Activated naive CD8-positive, alpha-beta T cell treated with anti-CD3 and anti-CD28 coated beads for 36 hours (primary cell): ENCODE measurements at places on chromosomes 2 and 18.

GRCh38 chr2:114237331-114237730 lies 205.1 kb upstream of the DPP10 start:
- DNase-seq = no peak

DNA sequence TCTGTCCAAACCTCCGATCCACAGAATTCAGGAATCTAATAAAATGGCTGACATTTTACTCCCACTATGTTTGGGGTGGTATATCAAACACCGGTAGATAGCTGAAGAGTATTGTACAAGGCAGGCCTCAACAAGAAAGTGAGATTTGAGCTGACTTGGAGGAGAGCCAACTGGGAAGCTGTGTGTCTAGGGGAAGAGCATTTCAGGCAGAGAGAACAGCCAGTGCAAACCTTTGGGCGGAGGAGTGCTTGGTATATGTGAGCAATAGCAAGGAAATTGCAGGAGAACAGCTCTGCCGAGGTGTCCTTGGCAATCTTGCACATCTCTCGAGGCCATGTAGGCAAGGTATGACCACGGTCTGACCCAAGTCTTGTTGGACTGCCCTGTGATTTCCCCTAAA lies 1.8 kb upstream of the MERTK start:
- no peak for DNase-seq

DNA sequence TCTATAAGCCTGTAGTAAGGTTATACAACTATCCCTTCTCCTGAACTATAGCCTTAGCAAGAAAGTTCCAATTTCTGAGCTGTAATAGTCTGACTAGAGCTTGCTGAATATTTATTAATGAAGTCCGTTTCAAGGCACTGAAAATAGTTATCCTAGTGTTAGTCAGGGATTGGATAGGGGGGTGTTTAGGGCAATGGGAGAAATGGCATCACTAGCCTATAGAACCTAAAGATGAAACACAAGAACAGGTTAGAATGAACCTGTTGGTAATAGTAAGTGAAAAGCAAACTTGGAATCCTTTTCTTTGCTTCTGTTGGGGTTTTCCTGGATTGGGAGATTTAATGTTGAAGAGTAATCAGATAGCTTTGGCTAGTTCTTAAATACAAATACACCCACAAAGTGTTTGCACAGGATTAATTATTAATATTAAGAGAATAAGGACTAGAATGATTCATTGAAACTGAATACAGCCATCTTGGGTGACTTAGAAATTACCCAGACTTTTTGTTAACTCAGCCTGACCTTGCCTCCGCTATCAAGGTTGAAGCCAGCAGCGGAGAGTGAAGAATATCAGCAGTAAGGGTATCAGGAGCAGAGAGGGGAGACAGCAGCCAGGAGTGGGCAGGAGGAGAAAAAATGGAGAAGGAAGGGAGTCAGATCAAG lies 14.4 kb downstream of the CCNT2 start:
- no peak for DNase-seq

- DNase-seq = no peak
These were observed 60.6 kb downstream of the CCDC93 start for GRCh38 chr2:117953231-117953630.

DNA sequence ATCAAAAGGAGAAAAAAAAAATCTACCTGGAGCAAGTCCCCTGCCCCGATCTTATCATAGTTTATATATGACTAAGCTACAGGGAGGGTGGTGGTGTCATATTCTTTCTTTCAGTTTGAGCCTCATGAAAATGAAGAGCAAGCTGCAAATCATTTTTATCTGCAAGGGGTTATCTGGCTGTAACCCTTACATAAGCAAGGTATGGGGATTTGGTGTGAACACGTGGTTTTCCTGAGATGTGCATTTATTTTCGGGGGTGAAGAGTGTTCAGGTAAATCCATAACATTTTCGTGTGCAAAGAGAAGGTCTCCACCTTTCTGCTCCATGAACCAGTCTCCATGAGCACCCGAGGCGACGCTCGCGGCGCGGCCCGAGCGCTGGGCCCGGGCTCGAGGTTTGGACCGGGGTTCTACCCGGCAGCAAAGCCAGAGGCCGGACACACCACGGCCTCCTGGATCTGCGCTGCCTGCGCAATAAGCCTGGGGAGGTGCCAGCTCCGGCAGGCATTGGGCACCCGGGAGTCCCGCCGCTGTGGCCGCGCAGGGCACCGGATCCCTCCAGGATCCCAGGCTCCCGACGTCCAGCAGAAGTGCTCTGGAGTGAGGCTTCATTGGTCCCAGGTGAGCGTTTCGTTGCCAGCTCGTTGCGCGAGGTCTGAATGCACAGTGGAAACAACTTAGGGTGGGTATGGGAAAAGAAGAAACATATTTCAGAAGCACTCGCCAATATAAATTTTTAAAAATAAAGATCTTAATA lies 36.1 kb upstream of the GPD2 start:
- DNase-seq = peak; percentile 58

DNA sequence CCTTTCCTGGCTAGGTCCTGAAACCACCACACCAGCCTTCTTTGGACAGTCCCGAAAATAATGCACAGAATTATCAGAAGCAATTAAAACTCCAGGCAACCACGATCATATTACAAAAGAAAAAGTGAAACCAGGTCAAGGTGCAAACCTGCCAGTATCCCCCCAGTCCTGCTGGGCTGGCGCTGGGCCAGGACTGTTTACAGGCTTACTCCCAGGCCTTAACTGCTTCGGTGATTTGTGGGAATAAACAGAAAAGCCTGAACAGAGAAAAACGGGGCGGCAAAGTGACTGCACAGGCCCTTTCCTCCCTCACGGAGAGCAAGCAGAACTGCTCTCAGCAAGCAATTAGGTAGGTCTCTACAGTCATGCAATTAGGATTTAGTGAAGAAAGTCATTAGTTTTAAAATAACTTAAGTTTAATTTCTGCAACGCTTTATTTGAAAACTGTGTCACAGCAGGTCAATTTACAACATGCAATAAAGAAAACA lies 1.3 kb downstream of the HDAC4 start:
- DNase-seq = peak; percentile 53

GRCh38 chr2:162574615-162575452 lies 230.9 kb downstream of the GCA start:
- DNase-seq = no peak

DNA sequence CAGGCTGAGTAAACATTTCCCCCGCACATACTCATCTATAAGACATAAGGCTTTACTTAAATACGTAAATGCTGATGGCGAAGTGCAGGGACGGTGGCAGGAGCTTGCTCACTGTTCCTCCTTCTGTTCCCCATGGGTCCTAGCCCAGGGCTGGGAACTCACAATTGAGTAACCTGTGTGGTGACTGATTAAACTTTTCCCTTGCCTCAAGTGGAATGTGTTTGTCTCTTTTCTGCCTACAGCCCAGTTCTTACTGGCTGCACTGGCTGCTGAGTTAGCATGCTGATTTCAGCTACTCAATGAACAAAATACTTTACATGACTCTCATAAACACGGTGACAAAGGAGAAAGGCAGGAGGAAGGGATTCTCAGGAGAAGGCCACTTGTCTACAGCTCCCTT lies 87.3 kb downstream of the MARCO start:
- DNase-seq = no peak

- DNase-seq = no peak
These were observed 222.7 kb downstream of the PHLPP1 start for GRCh38 chr18:62938006-62938405.

- no peak for DNase-seq
These were observed 246.5 kb downstream of the MYCN start for GRCh38 chr2:16186661-16187481.

DNA sequence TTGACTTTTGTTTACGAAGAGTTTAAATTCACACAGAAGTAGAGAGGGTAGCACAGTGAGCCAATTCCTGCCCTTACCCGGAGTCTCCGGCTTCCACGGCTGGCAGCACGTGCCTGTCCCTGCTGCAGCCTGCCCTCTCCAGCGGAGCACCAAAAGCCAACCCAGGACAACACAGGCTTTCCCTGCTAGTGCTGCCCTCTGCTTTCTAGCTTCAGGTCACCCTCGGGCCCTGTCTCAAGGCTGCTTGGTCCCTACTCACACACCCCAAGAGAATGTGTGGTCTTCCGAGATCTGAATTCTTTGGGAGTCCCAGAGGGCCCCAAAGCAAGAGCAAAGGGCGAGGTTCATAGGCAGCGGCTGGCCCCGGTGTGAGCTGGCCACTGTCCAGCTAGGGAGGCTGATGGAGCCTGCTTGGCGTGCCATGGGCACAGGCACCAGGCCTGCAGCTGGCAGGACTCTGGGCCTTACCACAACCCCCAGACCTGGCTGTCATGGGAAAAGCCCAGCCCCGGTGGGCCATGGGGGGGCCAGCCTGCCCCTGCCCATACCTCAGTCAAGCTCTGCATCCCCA lies 7.0 kb upstream of the HS6ST1 start:
- no peak for DNase-seq

DNA sequence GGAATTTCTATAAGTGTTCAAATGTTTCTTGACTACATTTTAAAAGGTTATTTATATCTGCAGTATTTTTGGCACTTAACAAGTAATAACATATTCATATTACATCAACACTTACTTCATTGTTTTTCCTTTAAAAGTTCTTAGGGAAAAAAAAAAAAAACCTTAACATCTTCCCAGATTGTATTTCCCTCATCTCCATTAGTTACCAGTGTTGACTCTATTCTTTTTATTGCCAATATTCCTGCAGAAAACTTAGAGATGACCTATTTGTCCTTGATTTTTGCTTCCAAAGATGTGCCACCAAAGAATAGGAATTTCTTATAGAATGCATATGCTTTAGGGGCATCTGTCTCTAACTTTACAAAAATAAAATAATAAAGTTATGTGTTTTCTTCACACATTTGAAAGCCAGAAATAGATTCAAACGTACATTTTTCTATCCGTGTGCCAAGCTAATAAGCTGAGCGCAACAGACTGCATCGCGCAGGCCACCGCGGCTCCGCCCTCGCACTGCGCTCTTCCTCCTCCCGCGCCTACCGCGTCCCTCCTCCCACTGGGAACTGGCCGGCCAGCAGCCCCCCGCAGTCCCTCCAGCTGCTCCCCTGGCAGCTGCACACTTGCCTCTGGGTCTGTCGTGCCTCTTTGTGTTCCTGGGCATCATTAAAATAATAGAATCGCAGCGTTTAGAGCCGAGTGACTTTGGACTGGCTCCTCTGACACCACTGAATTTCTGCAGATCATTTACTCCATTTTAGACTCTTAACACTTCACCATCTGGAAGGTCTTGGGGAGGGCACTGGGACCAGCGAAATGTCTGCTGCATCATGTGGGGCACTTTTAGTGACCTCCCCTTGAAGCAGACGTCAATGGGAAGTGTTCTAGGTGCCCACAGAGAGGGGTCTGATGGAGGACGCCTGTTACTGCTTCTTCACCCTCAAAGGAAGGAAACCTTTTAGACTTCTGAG lies 21.2 kb upstream of the NAB1 start:
- peak; percentile 33 for DNase-seq

DNA sequence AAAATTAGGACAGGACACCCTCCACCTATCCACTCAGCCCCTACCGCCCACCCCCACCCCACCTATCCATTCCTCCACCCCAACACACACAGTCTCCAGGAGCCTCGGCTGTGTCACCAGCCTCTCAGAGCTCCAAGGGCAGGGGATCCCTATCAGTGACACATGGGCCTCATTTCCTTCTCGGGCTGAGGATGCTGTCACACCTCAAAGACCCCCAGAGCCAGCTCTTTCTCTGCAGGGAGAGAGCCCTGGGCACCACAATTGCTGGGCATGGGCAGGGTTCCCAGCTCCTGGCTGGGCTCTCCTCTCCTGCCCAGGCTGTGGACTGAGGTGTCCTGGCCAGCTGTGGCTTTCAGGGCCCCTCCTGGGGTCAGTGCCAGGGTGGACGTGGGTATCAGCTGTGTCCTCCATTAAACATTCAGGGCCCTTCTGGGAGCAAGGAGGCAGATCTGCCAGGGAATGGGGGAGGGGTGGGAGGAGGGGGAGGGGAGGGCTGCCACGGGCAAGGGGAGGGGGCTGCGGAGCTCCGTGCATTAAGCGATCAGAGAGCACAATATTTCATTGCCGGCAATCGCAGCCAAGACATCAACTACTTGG lies 14.3 kb upstream of the ECEL1 start:
- DNase-seq = no peak

DNA sequence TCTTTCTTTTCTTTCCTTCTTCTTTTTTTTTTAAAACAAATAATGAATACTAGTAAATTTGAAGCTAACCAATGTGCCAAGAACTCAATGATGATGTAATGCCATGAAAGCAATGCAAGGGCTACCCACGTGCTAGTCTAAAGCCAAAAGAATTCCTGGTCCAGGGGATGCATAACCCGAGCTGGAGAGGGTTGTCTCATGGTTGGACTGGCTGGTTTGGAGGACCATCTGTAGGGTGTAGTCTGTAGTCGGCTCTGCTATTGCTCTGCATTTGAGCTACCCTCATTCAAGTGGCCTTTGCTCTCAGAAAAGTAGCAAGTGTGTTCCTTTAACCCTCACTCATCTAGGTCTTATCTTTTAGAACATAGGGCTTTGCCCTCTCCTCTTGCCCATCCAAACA lies 469.6 kb upstream of the CELF4 start:
- no peak for DNase-seq

DNA sequence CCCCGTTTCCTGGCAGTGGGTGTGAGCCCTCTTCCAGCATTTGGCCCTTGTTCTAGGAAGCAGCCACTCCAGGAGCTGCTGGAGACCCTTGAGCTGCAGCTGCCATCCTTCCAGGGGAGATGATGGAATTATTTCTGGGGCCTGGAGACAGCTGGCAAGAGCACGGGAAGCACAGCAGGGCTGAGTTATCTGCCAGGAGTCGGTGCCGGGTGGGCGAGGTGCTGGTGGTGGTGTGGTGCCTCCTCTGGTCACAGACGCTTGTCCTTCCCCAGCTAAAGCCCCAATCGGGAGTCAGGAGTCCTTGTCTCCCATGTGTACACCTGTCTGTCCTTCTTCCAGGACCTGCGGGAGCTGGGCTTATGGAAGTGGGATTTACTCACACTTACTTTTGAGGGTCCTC lies 36.0 kb downstream of the DPYSL5 start:
- no peak for DNase-seq

DNA sequence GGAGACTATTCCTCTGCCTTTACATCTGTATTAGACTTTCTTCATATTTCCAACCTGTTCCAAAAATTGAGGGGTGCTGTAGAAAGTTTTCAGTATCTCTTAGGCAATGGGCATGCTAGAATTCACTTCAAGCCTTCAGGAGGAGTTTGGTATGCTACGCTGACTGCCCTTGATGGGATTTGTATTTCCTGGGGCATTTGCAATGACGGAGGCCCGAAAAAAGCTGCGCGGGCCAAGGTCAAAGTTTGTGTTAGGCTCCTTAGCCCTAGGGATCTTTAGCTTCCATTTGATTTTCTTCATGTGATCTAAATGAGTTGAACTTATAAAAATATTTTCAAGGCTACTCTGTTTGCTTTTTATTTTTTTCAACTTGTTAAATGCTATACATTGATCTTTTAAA lies 5.1 kb downstream of the CPS1 start:
- DNase-seq = no peak

GRCh38 chr18:79257480-79257879 lies 138.2 kb upstream of the NFATC1 start:
- DNase-seq = no peak

DNA sequence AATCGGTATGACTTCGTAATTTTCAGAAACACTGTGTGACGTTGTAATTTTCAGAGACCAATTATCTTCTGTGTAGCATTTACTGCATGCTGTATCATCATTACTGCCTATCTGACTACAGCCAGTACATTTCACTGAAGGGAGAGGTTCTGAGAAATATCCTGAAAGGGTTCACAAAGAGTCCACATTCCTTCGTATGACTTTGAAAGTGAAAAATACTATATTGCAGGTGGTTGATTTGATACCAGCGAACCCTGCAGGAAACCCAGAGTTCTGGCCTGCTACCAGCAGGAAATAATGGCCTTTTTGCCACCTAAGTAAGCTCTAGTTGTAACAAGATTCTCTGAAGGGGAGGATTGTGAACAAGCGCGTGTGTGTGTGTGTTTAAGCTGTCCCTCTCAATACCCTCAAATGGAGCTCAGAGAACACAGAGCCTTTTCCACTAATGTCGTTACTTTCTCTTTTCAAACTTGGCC lies 155.5 kb downstream of the ARHGAP28 start:
- no peak for DNase-seq
